Left ventricle myocardium superior (tissue), 1 donor: ENCODE measurements at places on chromosomes 1 and 21.

DNA sequence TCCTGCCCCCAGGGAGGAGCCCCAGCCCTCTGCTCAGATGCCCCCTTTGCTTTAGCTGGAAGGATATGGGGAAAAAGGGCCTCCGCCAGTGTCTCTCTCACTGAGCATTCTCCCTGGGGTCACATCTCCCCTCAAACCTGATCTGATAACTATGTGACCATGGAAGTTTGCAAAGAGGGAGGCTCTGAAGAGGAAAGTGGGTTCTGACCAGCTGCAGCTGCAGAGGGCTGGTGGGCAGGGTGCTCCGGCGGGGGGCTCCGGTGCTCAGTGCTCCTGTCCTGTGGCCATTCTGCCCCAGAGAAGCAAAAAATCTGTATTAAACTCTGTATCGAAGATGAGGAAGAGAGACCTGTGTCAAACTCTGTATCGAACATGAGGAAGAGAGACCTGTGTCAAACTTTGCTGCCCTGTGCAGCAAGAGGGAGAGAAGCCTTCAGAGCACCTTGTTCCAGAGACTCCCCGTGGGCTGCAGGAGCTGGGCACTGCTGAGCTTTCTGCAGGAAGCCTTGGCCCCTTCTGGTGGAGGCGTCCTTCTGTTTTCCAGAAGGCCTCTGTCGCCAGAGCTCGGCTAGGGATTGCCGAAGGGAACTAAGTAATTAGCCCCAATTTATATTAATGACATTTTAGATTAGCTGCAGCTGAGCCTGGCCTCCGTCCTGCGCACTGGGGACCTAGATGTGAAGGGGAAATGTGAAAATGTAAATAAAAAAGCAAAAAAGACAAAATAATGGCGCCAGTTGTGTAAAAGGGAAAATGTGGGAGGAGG, 186.2 kb upstream of the C1orf174 start:
- DNase-seq, result no peak

- DNase-seq, result peak; percentile 86
Measured at GRCh38 chr1:150696995-150697927, at the start of gene GOLPH3L. Gene GOLPH3L (minus strand): TSS chr1:150697154. CDS start chr1:150694838, 2,316 bp downstream.

DNA sequence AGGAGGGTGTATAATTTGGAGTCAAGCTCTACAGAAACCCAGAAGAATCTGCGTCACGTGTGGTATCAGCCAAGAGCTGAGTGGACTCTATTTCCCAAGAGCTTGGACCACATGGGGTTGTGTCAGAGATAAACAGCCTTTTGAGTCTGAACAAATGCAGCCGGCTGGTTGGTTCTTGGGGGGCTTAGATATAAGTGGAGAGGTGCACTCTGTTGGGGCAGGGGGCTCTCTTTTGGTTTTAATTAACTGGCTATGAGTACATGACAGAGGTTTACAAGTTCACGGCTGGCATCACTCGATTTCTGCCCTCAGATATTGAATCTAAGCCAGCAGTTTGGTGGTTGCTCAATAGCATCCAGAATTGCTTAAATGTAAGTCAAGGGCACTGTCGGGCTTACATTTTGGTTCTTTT, 501 bp upstream of the MRAP start:
- DNase-seq, result no peak

- DNase-seq, result no peak
Measured at GRCh38 chr1:43822040-43822690, 111.4 kb upstream of the ARTN start.

DNA sequence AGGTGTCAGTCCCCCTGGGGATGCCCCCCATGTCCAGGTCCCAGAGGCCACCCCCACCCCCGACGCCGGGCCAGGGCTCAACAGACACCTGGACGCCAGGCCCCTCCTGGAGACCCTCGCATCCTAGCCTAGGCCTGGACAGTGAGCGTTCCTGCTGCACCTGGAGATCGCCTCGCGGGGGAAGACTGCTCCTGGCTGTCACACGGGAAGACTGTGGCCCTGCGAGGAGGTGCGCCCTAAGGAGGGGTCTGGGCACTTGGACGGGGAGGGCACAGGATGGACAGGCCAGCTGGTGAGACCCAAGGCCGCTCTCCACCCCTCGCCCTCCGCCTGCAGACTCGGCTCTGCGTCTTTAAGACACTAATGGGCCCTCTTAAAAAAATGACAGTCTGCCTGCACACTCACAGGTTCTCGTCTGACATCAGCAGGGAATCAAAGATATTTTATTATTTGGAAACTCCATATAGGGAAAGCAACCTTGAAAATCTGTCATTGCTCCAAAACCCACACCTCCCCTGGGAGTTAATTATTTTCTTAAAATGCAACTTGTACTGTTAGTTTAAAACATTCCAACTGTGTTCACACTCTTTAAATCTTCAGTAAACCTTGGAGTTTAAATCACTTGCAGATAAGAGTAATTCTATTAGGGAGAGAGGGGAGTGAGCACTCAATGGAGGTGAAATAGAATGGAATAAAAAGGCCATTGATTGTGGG, 45.6 kb upstream of the ACTRT2 start:
- DNase-seq, result no peak

GRCh38 chr1:89598450-89599331, 34.2 kb upstream of the LRRC8C start:
- no peak for DNase-seq

- no peak for DNase-seq
Measured at GRCh38 chr1:173580071-173580470, 22.8 kb downstream of the SLC9C2 start.

- DNase-seq, result no peak
Measured at GRCh38 chr1:178101654-178102053, 7.8 kb downstream of the RASAL2 start.

GRCh38 chr1:29642519-29642918, 406.2 kb downstream of the PTPRU start:
- no peak for DNase-seq

- no peak for DNase-seq
Measured at GRCh38 chr21:30981403-30981802, 56.9 kb downstream of the KRTAP19-8 start.

GRCh38 chr1:88891951-88892340, 579 bp upstream of the GTF2B start:
- no peak for DNase-seq

- no peak for DNase-seq
Measured at GRCh38 chr1:60600532-60600931, 481.8 kb upstream of the NFIA start.

- DNase-seq, result no peak
Measured at GRCh38 chr1:156894001-156894400, 483 bp downstream of the PEAR1 start.

GRCh38 chr1:96865731-96866685, 144.4 kb downstream of the PTBP2 start:
- no peak for DNase-seq

- peak; percentile 99 for DNase-seq
Measured at GRCh38 chr1:154558720-154559465, 431 bp upstream of the UBE2Q1 start.

GRCh38 chr1:66523562-66523961, 10.4 kb upstream of the SGIP1 start:
- no peak for DNase-seq

DNA sequence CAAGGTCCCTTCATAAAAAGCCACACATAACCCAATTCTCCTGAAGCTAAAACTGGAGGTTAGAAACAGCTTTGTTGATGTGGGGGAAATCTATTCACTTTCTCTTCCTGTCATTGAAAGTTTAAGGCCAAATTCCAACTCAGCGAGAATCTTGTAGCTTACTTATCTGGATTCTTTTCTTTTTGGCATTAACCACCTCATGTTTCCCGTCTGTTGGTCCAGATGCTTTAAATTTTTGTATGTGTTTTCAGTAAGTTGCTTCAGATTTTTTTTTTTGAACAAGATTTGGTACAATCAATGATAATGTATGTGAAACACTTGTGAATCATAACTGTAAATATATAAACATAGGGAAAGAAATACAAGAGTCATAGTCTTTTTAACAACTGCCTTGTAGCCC, 33.7 kb upstream of the NEK7 start:
- DNase-seq, result no peak

- no peak for DNase-seq
Measured at GRCh38 chr1:162709870-162710269, 77.6 kb downstream of the DDR2 start.

DNA sequence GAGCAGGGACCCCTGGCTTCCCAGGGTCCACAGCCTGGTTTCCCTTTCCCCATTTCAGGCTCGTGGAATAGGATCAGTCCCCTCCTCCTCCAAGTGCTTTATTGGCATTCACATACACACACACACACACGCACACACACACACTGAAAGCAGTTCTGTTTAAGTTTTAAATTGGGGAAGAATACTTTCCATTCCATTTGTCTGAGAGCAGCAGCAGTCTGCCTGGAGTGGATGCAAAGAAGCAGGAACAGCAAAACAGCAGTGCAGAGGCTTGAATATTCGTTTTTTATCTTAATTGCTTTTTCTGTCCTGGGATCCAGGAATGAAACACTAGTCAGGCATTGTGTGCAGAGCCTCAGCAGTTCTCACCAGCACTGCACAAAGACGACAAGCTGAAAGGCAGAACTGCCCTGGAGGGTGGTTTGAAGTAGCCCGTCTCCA, 7.1 kb downstream of the CYB561D1 start:
- no peak for DNase-seq

DNA sequence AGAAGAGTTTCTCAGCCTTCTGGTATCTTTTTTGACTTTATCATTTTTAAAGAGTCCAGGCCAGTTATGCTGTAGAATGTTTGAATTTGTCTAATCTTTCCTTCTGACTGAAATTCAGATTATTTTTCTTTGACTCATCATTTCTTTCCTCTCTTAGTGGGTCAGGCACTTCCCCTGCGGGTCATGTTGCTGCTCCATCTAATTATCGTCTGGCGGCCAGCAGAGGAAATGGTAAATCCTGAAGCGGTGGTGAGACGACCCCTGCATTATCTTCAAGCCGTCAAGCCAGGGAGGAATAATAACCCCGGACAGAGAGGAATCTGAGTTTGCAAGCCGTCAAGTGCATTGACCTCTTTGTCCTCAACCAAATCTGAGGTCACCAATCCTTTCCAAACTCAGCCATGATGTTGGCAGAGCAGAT, 102.1 kb downstream of the ADSS2 start:
- no peak for DNase-seq

DNA sequence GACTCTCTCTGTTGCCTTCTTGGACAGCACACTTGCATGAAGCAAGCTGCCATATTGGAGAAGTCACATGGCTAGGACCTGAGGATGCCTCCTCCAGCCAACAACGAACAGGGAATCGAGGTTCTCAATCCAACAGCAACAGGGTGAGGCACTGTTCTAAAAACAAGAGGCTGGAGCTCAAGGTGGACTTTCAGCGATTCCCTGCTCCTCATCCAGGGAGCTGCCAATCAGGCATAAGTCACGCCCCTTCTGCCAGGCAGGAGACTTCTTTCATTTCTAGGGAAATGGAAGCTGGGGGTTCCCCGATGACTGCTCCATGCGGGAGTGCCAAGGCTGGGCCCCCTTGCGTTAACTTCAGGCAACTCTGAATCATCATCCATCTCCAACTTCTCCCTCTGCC, 22.7 kb upstream of the IFNAR1 start:
- no peak for DNase-seq

DNA sequence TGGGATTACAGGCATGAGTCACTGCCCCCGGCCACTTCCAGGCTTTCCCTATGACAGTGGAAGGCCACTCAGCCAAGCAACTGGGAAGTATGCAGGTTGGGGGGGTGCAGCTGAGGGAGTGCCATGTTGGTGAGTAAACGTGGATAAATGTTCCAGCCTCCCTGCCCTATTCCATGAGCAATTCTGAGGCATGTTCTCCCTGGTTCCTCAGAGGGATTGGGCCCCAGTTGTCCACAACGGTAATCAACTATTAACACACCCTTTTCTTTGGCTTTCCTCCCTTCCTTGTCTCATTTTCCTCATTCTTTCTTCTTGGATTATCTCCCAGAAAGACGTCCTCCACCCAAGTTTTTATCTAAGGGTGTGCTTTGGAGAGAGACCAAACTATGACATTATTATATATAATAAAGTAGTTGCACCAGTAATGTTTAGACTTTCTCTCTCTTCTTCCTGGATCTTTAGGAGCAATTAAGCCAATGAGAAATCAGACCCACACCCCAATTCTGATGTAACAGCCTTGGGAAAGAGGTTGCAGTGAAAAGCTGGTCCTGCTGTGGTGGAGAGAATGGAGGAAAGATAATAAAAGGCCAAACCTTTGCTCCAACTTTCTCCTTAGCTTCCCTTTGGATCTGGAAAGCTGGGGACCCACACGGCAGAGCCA, 6.8 kb upstream of the SLAMF9 start:
- peak; percentile 50 for DNase-seq

GRCh38 chr1:36883315-36883949, 150.9 kb downstream of the GRIK3 start:
- no peak for DNase-seq

- DNase-seq, result no peak
Measured at GRCh38 chr1:10217748-10218441, 7.5 kb downstream of the KIF1B start.

DNA sequence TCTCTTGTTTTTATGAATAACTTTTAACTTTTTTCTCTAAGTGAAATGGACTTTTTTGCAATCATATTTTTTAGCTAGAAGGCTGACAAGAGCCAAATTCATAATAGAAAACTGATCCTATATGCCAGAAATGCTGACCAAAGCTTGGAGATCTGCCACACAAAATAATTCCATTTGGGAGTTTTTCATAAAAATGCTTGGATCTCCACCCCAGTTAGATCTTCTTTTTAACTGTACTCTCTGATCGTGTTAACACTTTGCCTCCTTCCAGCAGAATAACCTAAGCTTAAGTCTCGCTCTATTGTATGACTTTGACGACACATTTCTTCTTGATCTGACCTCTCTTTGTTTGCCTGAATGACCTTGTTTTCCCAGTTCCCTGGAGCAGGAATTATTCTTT, 16.8 kb downstream of the FLG2 start:
- DNase-seq, result no peak

- no peak for DNase-seq
Measured at GRCh38 chr1:150160964-150161621, 11.4 kb downstream of the PLEKHO1 start.

- peak; percentile 22 for DNase-seq
Measured at GRCh38 chr1:3261969-3262579, 192.4 kb upstream of the ARHGEF16 start.

GRCh38 chr21:43835050-43835449, 30.0 kb upstream of the AGPAT3 start:
- no peak for DNase-seq

DNA sequence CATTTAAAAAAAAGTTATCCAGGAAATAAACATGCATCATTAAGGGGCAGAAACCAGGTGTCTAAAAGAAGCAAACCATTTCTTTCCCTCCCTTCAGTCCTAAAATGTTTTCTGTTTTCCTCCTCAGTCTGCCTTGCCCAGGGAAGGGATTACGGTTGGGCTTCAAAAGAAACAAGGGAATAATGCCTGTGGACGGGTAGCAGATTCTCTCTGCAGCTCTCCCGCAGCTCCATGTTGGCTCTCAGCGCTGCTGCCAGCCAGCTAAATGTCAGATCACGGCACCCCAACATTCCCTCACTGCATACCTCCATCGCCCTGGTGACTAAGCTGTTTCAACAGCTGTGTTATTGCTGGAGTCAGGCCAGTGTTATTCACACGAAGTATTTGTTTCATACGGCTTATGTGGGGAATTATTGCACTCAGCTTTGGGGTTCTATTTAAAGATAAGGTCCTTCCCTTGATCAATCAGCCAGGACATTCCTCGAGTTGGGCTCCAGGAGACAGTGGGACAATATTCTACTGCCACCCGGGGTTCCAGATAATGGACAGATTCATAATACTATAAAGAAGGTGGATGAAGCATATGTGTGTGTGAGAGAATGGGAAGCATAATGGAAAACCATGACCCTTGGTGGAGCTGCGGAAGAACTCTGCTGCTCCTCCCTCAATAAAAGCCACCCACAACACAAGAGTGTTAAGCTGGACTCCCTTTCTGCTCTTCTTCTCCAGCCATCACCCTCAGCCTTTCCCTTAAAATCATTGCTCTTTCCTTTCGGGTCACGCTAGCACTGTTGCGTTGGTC, 58.2 kb downstream of the WLS start:
- no peak for DNase-seq
